ENCODE measurements at places on chromosomes 3 and 15.

- no peak for DNase-seq
Measured at GRCh38 chr3:196251918-196252317, 35.6 kb downstream of the SLC51A start.

GRCh38 chr3:172044833-172045585, 5.6 kb downstream of the FNDC3B start:
- DNase-seq = no peak

GRCh38 chr3:10055097-10055496, 28.9 kb downstream of the FANCD2 start:
- no peak for DNase-seq

- DNase-seq = no peak
Measured at GRCh38 chr3:150036780-150037179, 66.1 kb upstream of the PFN2 start.

- DNase-seq = no peak
Measured at GRCh38 chr3:101677436-101678286, 729 bp upstream of the ZBTB11 start.

- DNase-seq = no peak
Measured at GRCh38 chr15:89777073-89777751, 1.1 kb downstream of the MESP2 start.

- DNase-seq = no peak
Measured at GRCh38 chr15:70754862-70755261, 8.5 kb downstream of the UACA start.

- DNase-seq = no peak
Measured at GRCh38 chr3:193793123-193793522, 200.1 kb downstream of the OPA1 start.

GRCh38 chr15:69807721-69808120, 290.0 kb downstream of the TLE3 start:
- DNase-seq = peak; percentile 54
